NCI-H2029 treated with DMSO at 0.1 percent for 48 hours (cell line): ENCODE measurements at places on chromosomes 16 and 17.

- DNase-seq, result no peak
Observed at GRCh38 chr17:82524540-82524939, 5.0 kb downstream of the FOXK2 start.

GRCh38 chr17:44044071-44044470 is 22.4 kb downstream of the LSM12 start:
- no peak for DNase-seq

- DNase-seq, result no peak
Observed at GRCh38 chr16:82091241-82091640, 56.2 kb downstream of the HSD17B2 start.

- no peak for DNase-seq
Observed at GRCh38 chr17:14580499-14580898, 279.6 kb downstream of the HS3ST3B1 start.

- no peak for DNase-seq
Observed at GRCh38 chr17:75561927-75562603, 25.5 kb upstream of the MYO15B start.
